ENCODE measurements at places on chromosomes 2 and 18.

DNA sequence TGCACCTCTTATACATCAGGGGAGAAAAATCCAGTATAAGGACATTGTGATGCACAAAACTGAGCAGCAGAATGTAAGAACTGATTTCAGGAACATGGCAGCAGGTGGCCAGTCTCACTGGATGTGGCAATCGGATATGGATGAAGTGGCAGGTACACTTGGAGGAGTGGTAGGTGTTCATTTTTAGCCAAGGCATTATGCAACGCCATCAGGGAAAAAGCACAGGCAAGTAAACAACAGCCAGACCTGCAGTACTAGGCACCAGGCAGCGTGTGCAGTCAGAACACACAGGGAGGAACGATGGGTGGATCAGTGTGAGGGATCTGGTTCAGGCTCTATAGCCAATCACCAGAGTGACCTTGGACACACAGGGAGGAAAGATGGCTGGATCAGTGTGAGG lies 77.4 kb upstream of the GCFC2 start:
- no peak for DNase-seq

GRCh38 chr18:14092625-14093306 lies 39.5 kb downstream of the ZNF519 start:
- DNase-seq = no peak

- no peak for DNase-seq
Measured at GRCh38 chr18:52008330-52008729, 331.7 kb upstream of the DCC start.

DNA sequence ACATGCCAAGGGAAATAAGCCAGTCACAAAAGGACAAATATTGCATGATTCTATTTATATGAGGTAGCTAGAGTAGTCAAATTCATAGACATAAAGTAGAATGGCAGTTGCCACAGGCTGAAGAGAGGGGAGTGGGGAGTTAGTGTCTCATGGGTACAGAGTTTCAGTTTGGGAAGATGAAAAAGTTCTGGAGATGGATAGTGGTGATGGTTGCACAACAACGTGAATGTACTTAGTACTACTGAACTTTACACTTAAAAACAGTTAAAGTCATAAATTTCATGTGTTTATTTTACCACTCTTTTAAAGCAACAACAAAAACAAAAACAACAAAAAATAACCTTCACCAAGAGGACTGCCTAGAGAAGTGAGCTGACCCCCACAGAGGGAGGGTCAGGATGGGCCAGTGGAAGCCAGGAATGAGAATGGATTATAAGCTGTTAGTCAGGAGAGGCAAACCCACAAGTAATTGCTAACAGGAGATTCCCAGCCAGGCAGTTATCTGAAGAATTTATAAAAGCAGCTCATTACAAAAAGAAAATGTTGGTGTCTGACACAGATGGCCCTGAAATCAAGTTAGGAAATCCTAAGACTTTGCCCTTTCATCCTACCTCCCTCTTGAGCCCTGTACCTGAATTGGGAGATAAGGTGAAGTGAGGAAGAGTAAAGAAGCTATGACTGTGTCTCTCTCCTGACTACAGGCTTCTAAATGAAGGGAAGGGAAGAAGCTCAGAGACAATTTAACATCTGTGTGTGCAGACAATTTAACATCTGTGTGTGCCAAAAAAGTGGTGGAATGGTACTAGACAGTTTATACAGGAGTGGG lies 263.4 kb downstream of the PDE11A start:
- DNase-seq = no peak

- DNase-seq = no peak
Measured at GRCh38 chr2:40225670-40226210, 226.2 kb downstream of the SLC8A1 start.

Data from Panc1 (cell line).